ENCODE measurements at places on chromosomes 3 and 15.

DNA sequence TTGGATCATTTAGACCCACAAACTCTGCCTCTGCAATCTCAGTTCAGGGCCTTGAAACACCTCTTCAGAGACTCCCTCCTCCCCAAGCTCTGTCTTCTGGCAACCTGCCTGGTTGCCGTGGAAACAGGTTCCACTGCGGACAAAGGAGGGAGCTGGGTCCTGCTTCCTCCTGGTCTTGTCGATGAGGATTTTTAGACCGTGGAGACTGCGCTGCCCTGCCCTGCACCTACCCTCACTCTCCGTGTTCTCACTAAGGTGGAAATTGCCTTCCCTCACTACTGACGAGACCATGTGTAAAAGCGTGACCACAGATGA, at the start of gene RTP1:
Gene RTP1, plus strand, starts transcription at position 152 of the 315 bp plus-strand sequence. Its CDS starts 30 bp downstream, at position 182.
- no peak for DNase-seq

GRCh38 chr3:70752051-70752450, 439.6 kb upstream of the MDFIC2 start:
- no peak for DNase-seq

DNA sequence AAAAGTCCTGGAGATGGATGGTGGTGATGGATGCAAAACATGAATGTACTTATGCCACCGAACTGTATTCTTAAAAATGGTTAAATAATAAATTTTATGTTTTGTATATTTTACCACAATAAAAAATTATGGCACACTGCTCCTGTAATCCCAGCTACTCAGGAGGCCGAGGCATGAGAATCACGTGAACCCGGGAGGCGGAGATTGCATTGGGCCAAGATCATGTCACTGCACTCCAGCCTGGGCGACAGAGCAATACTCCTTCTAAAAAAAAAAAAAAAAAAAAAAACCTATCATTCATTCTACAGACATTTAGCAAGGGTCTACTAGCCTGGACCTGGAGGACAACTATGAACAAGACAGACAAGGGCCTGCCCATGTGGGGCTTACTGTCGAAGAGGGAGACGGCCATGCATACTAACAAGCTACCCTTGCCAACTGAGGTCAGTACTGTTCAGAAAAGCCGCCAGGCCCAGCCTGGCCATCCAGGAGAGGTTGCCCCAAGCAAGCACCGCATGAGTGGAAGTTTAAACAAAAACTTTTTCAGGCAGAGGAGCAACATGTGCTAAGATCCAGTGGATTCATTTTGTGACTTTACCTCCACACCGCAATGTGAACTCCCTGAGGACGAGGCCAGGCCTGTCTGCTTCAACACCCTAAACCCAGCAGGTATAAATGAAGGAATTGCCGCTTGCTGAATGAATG, 2.8 kb upstream of the NEK4 start:
- no peak for DNase-seq

- DNase-seq: no peak
These were observed 556.0 kb downstream of the OTOL1 start for GRCh38 chr3:162052636-162053035.

DNA sequence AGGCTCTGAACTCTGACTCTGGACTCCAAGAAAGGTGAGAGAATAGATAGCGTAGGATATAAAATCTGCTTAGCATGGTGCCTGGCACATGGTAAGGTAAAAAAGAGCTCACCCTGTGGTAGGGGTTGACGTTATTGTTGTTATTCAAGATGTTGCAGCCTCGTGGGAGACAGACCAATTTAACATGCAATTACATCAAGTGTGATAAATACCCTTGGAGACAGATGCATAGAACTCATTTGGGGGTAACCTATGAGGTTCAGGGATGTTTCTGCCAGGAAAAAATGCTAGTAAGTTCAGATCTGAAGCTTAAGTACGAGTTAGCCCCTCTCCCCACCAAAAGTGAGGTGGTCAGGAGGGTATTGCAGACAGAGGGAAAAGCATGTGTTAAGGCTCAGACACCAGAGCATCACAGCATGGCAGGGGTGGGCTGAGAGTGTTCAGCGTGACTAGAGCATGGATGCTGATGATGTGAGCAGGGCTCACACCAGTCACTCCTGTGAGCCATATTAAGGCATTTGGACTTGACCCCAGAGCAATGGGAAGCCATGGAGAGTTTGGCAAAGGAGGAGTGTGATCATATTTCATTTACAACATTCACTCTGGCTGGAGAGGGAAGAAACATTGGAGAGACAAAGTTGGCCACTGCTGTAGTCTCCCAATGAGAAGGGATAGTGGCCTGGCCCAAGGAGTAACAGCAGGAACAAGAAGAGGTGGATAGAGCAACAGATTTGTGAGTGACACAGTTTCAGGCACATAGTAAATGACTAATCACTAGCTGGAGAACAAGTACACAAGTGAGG, 181.0 kb downstream of the UACA start:
- DNase-seq: no peak

DNA sequence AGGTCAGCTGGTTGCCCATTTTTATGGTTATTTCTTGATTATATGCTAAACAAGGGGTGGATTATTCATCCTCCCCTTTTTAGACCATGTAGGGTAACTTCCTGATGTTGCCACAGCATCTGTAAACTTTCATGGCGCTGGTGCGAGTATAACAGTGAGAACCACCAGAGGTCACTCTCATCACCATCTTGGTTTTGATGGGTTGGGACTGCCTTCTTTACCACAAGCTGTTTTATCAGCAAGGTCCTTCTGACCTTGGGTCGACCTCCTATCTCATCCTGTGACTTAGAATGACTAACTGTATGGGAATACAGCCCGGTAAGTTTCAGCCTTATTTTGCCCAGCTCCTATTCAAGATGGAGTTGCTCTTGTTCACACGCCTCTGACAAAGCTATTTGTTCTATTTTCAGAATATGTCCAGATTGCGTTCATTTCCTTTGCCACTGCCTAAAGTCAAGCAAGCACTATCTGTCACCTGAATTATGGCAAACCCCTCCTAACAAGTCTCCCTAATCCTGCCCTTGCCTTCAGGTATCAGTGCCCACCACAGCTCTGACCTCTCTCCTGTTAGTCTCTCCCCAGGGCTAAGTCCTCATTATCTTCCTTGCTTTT, 308.5 kb downstream of the ROBO2 start:
- DNase-seq: no peak

DNA sequence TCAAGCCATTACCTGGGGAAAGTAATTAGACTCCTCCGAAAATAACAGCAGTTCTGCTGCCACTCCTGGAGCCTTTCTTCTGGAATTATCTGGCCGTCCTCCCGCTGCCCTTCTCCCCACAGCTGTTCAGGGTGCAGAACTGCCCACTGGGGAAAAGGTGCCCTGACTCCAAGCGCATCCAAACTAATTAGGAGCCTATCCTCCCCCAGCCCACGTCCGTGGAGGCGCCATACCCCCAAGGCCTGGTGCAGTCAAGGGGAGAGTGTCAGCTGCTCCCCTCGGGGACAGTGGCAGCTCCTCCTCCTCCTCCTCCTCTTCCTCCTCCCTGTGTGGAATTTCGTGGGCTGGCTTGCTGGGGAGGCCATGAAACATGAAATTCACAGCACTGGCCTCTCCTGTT, 177.2 kb downstream of the XXYLT1 start:
- DNase-seq: no peak

DNA sequence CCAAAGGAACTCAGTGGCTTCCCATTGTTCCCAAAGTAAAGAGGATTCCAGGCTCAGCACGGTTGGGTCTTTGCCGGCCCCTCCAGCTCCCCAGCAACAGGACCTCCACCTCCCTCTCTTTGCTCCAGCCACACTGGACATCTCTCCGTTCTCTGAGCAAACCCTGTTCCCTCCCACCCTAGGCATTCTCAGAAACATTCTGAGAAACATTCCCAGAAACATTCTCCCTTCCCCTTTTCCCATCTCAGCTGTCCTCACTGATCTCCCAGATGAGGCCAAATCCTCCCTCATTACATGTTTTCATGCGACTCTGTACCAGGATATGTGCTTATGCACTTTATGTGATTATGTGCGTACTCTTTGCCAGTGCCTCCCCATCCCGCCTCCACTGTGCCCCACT, 14.1 kb downstream of the CCDC33 start:
- DNase-seq: no peak

- no peak for DNase-seq
These were observed 4.5 kb upstream of the RPL24 start for GRCh38 chr3:101690972-101691371.

DNA sequence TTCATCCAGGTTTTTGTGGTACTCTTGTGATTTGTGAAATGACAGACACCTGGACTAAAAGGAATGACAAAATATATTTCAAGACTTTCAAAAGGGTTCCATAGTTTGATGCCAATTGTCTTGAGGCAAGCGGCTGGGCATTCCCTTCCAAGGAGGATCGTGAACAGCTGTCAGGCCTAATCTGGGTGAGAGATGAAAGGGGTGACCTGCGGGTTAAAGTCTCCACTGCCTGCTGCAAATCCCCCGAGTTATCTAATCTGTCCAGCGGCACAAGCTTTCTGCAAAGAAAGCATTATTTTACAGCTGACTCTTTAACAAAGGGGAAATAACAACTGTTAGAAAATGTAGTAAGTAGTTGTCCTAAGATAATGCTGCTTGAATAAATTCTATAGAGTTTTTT, 128.7 kb upstream of the MB21D2 start:
- no peak for DNase-seq

- DNase-seq: no peak
These were observed 28.2 kb upstream of the NOX5 start for GRCh38 chr15:68986322-68986721.

DNA sequence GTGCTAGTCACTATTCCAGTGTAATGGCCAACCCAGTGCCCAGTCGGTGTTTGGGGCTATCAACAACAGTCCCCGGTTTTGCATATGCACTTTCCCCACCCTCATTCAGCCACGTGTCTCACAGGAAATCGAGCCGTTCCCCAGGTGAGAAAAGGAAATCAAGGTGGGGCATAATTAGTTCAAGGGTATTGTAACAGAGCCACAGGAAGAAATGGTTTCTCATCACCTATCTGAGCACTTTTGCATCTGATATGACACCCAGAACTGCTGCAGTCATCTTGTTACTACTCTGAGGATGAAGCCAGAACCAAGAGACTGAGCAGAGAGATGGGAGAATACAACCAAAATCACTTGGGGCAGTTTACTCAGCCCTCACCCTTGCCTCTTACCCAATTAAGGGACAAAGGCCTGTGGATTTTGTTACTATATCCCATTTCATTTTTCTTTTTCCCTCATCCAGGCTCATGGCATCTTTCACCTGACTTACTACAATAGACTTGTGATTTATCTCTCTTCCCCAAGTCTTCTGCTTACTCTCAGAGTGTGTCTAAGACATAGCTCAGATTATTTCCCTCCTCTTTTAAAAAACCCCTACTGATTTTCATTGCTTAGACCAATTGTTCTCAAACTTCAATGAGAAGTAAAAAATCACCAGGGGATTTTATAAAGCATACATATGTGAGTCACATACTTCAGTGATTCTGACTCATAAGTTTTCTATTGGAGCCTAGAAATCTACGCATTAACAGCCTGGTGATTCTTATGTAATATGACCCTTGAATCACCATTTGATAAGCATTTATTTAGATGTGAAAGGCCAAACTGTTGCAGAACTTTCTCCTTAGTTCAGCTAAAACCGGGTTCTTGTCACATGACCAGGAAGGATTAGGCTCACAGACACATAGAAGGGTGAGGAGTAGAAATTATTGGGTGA, 40.5 kb downstream of the TRAT1 start:
- peak; percentile 22 for DNase-seq

- DNase-seq: no peak
These were observed 350.7 kb upstream of the AZI2 start for GRCh38 chr3:28699283-28699682.

GRCh38 chr3:189914799-189915198, 205.9 kb downstream of the P3H2 start:
- DNase-seq: no peak

DNA sequence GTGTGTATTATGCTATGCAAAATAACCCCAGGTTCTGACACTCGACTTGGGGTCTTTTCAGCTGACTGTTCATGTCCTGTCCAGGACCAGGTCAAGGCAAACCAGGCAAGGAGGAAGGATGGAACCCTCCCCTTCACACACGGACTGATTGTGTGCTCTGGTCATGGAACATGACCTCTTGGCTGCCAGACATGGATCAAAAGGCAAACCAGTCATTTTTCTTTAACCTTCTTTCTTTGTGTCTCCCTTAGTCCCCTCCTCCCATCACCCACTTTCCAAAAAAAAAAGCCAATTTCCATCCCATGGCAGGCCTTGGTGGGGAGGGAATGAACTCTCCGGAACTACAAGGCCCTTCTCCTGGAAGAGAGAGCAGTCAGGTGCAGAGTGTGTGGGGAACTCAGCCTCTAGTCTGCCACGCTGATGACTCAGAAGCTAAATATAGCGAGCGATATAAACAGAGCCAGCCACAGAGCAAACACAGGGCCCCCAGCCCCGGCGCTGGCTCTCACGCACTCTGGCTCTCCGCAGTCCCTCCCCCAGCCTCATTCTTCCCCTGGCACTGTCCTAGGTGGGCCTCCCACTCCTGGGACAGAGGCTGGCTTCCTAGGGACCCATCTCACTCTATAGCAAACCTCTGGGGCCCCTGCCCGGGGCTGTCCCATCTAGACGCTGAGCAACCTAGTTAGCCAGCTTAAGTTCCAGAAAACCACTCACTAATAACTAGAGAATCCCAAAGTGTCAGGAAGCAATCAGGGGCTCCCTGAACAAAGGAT, 10.0 kb downstream of the BMF start:
- DNase-seq: peak; percentile 61

DNA sequence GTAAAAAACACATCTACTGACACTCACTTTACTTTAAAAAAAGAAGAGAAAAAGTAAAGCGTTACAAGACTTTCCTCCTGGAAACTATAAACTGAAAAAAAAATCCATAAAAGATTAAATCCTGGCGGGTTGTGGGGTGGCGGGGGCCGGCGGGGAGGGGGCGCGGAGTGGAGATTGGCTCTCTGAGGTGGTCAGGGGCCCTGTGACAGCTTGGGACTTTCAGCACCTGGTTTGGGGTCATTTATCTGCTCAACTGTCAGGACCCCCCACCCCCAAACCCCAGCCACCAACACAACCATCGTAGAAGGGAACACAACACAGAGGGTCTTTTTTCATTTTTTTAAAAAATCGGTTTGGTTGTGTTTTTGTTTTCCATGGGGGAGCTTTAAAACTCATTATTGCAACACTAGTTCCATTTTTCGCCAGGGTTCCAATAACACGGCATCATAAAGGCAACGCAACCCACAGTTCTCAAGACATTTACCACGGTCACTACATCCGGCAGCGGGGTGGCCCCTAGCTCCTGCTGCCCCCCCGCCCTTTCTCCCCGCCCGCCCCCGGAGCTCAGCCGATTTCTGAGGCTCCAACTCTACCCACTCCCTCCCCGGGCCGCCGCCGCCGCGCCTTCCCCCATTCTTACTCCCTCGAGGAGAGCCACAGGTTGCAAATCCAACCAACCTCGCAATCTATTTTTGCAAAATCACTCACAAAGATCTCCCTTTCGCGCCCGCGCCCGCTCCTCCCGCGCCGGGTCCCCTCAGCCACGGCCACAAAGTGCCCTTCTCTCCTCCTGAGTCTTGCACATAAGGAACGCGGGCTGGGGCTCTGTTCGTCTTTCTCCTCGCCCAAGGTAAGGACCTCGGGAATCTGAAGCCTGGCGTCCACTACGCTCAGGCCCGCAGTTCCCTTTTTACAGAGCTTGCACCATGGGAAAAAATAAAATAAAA, 1.8 kb downstream of the BCL6 start:
- peak; percentile 62 for DNase-seq

Data from activated T-cell treated with anti-CD3 and anti-CD28 coated beads, Interleukin-2, amount 50 U/mL, for 1 hour (primary cell).